ENCODE measurements at places on chromosomes 7 and 10. TPM values are rescaled to one million over a fixed set of nuclear protein-coding genes. Genes with fewer than 3 reads are reported as not detected.

Gene NPSR1
- total RNA-seq, result not detected

Gene IGFBP3
- total RNA-seq, result 71.4 TPM

Gene POU6F2
- total RNA-seq, result not detected

Gene PTPRE
- 38.5 TPM for total RNA-seq

Gene ITIH5
- 0.30 TPM for total RNA-seq

Gene GJD4
- total RNA-seq, result not detected

Gene SFRP4
- total RNA-seq, result 0.33 TPM

Gene CDHR1
- 0.05 TPM for total RNA-seq

Gene RTKN2
- total RNA-seq, result 0.27 TPM

All from mammary microvascular endothelial cell (primary cell).